ENCODE measurements at places on chromosomes 1 and 21. TPM values are rescaled to one million over a fixed set of nuclear protein-coding genes. Genes with fewer than 3 reads are reported as not detected.

Gene CYP2J2
- 75.3 TPM for polyA plus RNA-seq

Gene ACTA1
- polyA plus RNA-seq = 1,262 TPM

Gene TRAF3IP3
- 0.63 TPM for polyA plus RNA-seq

Gene DLGAP3
- 0.05 TPM for polyA plus RNA-seq

Gene LCE1C
- not detected for polyA plus RNA-seq

Gene TNFRSF18
- polyA plus RNA-seq = 0.14 TPM

Gene TMPRSS2
- polyA plus RNA-seq = 0.05 TPM

Gene KCNA2
- 0.48 TPM for polyA plus RNA-seq

Gene SELL
- polyA plus RNA-seq = 0.61 TPM

Gene DYNLT4
- polyA plus RNA-seq = 1.1 TPM

Gene PLA2G4A
- polyA plus RNA-seq = 3.2 TPM

Gene PPP1R15B
- 14.2 TPM for polyA plus RNA-seq

Gene DMBX1
- not detected for polyA plus RNA-seq

Gene ATP13A2
- polyA plus RNA-seq = 10.3 TPM

Gene SERPINC1
- polyA plus RNA-seq = 0.18 TPM

Gene RGL1
- polyA plus RNA-seq = 7.2 TPM

Gene SYCP1
- not detected for polyA plus RNA-seq

Gene CELA2B
- polyA plus RNA-seq = not detected

Gene YBX1
- 993 TPM for polyA plus RNA-seq

Gene GPX7
- polyA plus RNA-seq = 13.6 TPM

Gene YARS1
- 20.8 TPM for polyA plus RNA-seq

Gene PTGFRN
- polyA plus RNA-seq = 100 TPM

Gene LORICRIN
- not detected for polyA plus RNA-seq

Data from right cardiac atrium (tissue), 5 donors.